Activated naive CD4-positive, alpha-beta T cell (primary cell): ENCODE measurements at places on chromosomes 1 and 21.

- DNase-seq: no peak
Measured at GRCh38 chr1:63703701-63704107, 70.1 kb upstream of the ROR1 start.

- no peak for DNase-seq
Measured at GRCh38 chr1:89826594-89826993, 5.8 kb downstream of the LRRC8D start.

DNA sequence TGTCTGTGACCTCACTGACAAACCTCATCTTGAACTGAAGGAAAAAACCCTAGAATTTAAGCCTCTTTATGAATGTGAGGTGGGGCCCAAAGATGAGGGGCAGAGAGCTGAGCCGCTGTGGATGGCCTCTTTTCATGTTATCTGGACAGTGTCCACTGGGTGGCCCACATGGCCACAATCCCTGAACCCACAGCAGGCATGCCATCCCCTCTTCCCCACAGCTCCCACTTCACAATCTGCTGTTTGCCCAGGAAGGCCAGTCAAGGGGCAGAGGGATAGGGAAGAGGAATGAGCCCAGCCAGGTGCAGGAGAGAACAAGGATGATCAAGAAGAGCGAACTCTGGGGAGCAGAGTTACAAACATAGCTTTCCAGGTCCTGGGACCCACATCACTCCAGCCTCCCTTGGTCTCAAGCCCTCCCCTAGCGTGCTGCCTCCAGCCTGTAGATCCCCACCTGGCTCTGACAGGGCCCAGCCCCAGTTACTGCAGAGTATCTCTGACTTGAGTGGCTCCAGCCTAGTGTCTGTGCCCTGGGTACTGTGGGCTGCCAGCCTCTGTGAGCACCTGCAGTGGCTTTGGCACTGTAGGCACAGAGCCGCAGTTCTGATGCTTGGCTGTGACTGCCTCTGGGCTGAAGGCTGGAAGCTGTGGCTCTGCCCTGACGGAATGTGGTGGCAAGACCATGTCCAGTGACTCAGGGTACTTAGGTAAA is 1.9 kb upstream of the SLFNL1 start:
- DNase-seq: no peak

DNA sequence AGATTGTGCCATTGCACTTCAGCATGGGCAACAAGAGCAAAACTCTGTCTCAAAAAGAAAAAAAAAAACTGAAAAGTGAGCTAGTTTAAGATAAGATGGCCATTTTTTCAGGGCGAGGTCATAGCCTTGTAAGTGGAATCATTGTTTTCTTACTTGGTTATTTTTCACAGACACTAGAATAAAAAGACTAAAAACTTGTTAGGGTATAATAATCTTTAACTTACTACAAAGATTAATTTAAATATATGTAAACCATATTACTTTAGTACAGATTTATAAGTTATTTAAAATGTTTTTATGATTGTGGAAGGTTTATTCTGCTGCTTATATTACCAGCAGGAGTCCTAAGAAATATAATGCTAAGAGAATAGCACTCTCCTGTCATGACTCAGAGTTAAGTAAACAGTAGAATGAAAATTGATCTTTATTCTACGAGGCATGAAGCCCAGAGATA is 23.5 kb downstream of the ANGPTL1 start:
- no peak for DNase-seq

- no peak for DNase-seq
Measured at GRCh38 chr1:7609311-7609994, 161.6 kb upstream of the VAMP3 start.

DNA sequence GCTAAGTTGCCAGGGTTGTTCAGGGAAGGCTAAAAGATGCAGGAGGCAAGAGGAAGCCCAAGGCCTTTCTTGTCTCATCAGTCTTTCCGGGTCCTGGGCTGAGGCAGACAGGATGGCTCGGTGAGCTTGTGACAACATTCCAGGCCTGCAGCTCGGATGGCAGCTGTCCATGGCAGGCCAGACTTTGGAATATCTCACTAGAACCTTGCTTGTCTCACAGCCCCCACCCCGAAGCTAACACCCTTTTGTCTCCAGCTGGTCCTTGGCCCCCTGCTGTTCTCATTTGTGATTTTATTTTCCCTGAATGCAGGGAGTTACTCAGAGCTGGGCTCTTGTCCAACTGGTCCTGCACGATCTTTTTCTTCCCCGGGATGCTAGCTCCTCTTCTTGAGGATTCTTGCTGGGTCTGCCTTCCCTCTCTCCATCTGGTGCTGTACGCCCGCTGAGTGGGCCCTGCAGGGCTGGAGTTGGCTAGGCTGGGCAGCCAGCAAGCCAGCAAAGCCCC is 477.2 kb upstream of the CAMK1G start:
- no peak for DNase-seq

DNA sequence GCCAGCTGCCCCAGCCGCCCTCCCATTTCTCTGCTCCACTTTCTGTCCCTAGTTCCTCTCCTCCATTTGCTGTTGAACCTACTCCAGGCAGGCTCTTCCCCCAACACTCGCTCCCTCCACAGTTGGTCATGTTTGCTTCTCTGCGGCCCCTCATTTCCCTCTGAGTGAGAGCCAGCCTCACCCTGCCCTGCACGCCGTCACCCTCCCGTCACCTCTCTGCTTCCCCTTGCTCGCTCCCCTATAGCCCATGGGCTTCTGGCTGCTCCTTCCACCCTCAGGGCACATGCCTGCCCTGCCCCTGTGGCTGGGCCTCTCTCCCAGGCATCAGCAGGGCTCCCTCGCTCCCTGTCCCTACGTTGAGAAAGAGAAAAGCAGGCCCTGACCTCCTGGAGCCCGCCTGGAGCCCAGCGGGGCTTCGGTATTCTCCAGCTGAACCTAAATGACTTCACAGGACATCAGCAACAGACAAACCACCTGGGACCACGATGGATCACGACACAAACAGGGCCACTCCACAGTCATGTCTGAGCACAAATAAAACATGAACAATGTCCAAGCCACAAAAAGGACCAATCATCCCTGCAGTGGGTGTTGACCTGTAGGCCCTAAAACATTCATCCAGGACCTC is 13.3 kb upstream of the THEMIS2 start:
- DNase-seq: no peak

DNA sequence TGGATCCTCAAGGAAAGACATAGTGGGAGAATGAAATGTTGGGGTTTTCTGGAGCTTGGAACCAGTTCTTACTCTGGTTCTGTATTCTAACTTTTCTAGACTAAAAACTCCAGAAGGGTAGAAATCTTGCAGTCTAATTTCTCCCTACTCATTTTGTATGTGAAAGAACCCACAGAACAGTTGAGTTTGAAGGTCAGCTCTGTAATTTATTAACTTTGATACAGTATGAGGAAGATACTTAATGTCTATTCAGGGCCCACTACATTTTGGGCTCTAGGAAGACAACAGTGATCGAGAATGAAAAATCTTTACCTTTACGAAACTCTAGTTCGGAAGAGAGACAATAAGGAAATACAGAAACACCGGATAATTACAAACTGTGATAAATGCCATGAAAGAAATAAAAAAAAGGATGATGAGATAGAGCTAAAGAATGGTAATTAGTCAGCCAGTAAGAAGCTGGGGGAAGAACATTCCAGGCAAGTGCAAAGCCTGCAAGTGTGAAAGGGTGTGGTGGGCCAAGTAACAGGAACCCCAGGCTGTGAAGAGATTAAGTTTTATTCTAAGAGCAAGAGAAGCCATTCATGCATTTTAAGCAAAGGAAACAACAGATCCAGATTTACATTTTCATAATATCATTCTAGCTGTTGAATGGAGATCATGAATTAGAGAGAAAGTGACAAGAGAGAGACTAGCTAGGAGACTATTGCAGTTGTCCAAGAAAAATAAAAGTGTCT is 159.9 kb upstream of the HMCN1 start:
- DNase-seq: no peak

GRCh38 chr21:29145354-29145782 is 14.9 kb downstream of the MAP3K7CL start:
- DNase-seq: no peak

- peak; percentile 9 for DNase-seq
Measured at GRCh38 chr1:214123061-214123784, 135.4 kb downstream of the PROX1 start.

DNA sequence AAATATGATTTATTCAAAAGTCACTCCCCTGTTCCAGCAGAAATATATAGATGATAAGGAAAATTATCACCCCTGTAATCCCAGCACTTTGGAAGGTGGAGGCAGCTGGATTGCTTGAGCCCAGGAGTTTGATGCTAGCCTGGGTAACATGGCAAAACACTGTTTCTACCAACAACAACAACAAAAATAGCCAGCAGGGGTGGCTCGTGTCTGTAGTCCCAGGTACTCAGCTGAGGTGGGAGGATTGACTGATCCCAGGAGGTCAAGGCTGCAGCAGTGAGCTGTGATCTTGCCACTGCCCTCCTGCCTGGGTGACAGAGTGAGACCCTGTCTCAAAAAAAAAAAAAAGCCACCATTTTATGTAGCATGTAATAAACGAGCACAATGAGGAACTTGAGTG is 1546.5 kb downstream of the NCAM2 start:
- DNase-seq: no peak

- DNase-seq: no peak
Measured at GRCh38 chr1:228048120-228048519, 34.4 kb upstream of the ARF1 start.

- no peak for DNase-seq
Measured at GRCh38 chr1:150385537-150386445, 21.8 kb downstream of the RPRD2 start.

GRCh38 chr1:21612057-21612456 is 57.1 kb downstream of the RAP1GAP start:
- no peak for DNase-seq

GRCh38 chr1:59688976-59689375 is 125.8 kb upstream of the HOOK1 start:
- DNase-seq: no peak

- DNase-seq: no peak
Measured at GRCh38 chr1:225834417-225835329, 24.7 kb downstream of the EPHX1 start.

GRCh38 chr1:178094739-178095645 is 1.1 kb downstream of the RASAL2 start:
- DNase-seq: no peak

DNA sequence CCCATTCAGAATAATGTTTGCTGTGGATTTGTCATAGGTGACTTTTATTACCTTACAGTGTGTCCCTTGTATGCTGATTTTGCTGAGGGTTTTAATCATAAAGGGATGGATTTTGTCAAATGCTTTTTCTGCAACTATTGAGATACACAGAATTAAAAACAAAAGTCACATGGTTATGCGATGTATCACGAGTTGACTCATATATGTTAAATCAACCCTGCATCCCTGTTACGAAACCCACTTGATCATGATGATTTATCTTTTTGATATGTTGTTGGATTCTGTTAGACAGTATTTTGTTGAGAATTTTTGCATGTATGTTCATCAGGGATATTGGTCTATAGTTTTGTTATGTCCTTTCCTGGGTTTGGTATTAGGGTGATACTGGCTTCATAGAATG is 10.7 kb upstream of the OR2T34 start:
- no peak for DNase-seq

- no peak for DNase-seq
Measured at GRCh38 chr21:37871121-37871862, 45.0 kb downstream of the KCNJ6 start.
